ENCODE measurements at places on chromosomes 2 and 18. TPM values are rescaled to one million over a fixed set of nuclear protein-coding genes. Genes with fewer than 3 reads are reported as not detected.
A peak's percentile ranks its signal among the peaks of the same experiment; 100 is the strongest.

- DNase-seq: peak; percentile 17
These were observed 3.6 kb downstream of the FZD5 start for GRCh38 chr2:207766041-207766551.

DNA sequence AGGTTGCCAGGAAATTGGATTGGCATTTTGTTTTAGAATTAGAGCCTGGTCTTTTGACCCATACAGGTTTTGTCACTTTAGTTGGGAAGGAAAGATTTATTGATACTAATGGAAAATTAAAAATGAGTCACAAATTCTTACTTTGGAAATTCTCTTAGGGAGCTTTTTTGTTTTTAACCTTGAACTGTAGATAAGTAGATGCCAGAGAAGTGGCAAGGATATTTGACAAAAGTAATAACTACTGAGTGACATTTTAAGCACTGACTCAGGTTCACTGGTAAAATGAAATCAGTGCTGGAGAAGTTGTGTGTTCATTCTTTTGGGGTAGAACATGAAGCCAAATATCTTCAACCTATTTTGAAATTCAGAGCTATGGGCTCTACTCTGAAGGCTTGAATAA lies 56.5 kb downstream of the LDLRAD4 start:
- no peak for DNase-seq

GRCh38 chr2:8754106-8754776 lies 72.4 kb downstream of the ID2 start:
- no peak for DNase-seq

- no peak for DNase-seq
These were observed 87.8 kb upstream of the BCL2L11 start for GRCh38 chr2:111032721-111033429.

GRCh38 chr2:135629520-135629919 lies 98.2 kb downstream of the R3HDM1 start:
- DNase-seq: no peak

- no peak for DNase-seq
These were observed 323.4 kb downstream of the GALNT13 start for GRCh38 chr2:154194909-154195643.

DNA sequence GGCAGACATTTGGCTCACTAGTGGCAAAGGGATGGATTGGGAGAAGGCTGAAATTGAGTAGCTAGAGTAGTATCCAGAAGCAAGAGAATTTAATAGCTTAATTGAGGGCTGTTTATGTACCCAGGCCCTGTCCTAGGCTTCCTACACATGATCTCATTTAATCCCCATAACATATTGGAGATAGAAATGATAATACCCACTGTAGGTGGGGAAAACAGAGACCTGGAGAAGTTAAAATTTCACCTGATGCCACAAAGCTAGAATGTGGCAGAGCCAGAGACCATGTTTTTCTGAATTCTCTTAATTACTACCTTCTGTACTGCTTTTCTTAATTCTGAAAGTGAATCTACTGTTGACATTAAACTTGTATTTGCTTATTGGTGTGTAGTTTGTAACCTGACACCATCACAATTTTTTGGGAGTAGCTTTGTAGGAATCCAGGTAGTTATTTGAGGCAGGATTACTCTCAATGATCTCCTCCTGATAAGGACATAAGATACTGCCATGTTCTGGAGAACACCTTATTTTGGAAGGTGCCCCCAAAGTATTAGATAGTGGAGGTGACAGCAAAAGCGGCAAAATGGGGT lies 42.2 kb downstream of the RAB10 start:
- DNase-seq: no peak

- DNase-seq: no peak
These were observed 1.1 kb upstream of the HIBCH start for GRCh38 chr2:190320696-190321095.

- no peak for DNase-seq
These were observed 44.7 kb upstream of the VPS54 start for GRCh38 chr2:64063924-64064331.

DNA sequence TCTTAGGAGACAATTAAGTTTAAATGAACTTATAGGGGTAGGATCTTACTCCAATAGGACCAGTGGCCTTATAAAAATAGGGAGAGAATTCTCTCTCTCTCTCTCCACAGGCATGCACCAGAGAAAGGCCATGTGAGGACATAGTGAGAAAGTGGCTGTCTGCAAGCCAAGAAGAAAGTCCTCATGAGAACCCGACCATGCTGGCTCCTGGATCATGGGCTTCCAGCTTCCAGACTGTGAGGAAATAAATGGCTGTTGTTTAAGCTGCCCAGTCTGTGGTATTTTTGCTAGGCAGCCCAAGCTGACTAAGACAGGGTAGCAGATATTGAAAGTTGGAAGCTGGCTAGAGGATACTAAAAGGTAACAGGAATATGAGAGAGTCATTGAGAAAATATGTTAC lies 454.0 kb downstream of the NBAS start:
- DNase-seq: no peak

DNA sequence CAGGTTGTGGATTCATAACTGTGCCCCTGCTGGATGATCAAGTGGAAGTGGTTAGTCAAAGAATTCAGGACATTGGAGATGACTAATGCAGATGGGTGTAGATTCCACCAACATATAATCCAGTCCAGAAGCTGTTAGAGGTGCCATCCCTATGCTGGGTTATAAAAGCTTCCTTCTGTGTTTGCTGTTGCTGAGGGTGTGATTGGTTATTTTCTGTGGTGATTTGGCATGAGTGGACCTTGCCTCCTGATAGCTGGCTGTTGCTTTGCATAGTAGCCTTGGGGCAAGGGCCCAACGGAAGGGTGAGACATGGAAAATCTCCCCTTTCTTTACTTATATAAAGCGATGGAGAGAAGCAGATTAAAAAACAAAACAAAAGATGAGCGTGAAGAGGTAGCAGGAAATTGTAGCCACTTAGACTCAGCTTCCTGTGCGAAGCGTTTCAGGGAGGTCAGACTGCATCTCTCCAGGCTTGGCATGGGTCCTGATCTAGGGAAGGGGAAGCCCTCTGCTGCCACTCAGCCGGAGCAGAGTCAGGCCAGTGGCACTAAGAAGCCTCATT lies 190.4 kb downstream of the FMNL2 start:
- no peak for DNase-seq

NEU4 gene
- 9.2 TPM for total RNA-seq

GRCh38 chr2:173288561-173288960 lies 66.1 kb upstream of the CDCA7 start:
- DNase-seq: no peak

- no peak for DNase-seq
These were observed 130.7 kb downstream of the SOCS6 start for GRCh38 chr18:70419526-70419925.

RNU2-63P gene
- under 0.01 TPM for total RNA-seq

DNA sequence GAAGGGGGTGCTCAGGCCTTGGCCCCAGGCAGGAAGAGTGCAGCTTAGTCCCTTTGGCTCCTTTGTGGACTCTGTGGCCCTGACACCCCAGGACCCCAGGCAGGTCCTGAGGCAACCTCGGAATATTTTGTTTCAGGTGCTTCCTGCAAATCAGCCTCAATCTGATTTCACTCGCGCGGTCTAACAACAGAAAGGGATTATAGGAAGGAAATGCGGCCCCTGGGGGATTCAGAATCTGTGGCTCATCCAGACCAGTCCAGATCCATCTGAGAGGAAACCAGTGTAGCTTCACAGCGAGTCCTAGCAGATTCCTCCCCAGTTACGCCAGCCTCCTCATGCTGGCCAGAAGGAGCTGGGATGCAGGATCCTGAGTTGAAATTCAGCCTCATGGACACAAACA lies 59.5 kb upstream of the YWHAQ start:
- DNase-seq: no peak

DNA sequence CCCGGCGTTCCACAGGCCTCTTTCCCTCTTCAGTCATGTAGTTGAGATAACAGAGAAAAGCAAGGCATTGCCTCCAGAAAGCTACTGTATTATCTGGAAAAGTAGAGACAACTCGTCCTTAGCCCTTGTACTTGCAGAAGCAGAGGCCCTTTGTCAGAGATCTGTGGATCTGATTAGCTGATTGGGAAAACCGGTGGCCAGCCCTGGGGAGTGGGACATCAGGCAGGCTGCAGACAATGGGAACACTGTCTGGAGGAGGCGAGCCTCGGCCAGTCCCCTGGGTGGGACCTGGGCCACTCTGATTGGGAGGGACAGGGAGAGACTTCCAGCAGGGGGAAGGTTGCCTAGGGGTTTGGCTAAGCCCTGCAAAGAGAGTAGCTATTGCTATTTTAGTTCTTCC lies 1.2 kb upstream of the MC2R start:
- DNase-seq: no peak

- DNase-seq: no peak
These were observed 1140.4 kb downstream of the RPIA start for GRCh38 chr2:89831641-89832498.

DNA sequence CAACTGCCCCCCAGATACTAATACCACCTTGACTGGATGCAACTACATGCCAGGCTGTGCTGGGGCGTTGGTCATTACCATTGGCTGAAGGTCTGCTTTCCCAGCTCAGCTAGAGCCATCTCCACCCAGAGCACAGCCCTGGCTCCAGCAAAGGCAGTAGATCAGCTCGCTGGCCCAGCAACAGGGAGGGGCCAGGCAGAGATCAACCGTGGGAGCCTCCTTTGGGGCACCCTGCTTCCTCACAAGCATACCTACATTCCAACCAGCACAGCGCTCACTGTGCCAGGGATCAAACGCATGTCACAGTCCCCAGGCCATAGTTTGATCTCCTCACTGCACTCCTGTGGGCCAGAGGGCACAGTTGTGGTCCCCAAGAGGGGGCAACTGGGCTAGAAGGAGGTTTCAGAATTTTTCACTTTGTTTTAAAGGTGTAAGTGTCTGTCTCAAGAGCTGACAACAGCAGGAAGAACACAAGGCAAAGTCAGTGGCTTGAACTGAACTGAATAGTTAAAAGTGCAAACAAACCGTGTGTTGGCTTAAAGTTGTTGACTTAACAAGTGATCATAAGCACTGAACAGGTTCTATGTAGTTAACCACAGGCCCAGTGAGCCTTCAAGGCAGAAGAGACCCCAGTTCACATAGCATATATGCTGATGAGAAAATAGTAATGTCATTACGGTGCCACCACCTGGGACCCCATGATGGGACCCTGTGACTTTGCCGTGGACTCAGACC lies 70.1 kb upstream of the BZW1 start:
- no peak for DNase-seq

- no peak for DNase-seq
These were observed 1.2 kb upstream of the ASB1 start for GRCh38 chr2:238425505-238425978.

SRD5A2 gene
- not detected for total RNA-seq

DNA sequence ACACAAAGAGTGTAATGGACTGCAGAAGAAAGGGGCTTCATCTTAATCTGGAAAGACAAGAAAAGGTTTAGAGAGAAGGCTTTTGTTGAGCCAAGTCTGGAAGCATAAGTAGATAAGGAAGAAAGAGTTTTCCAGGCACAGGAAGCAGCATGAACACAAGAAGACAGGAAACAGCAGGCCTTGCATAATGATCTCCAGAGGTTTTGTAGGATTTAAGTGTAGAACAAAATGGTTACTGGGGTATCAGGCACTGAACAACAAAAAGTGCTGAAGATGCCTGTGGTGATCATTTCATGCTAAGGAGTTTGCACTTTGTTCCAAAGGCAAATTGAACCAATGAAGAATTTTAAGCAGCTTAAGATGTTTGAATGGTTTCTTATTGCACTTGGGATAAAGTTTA lies 281.6 kb upstream of the TANK start:
- DNase-seq: no peak

GRCh38 chr2:54945391-54946219 lies 104.6 kb downstream of the RTN4 start:
- DNase-seq: no peak

GRCh38 chr2:149606251-149606811 lies 18.8 kb upstream of the MMADHC start:
- DNase-seq: no peak

DNA sequence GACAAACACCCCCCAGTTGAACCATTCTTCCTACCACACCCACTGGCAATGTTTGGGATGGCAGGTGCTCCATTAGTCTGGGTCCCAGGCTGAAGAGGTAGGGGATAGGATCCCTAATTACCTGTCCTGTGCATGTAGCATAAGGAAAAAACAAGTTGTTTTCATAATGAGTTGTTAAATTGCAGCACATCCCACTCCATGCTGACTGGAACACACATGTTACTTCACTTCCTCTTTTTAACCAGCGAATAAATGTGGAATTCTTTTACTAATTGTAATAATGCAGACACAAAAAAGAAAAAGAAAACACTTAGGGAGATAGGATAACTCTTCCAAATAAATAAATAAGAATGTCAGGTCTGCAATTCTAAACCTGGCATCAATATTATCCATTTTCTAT lies 11.8 kb upstream of the CBLN2 start:
- DNase-seq: peak; percentile 33

UNC80 gene
- under 0.01 TPM for total RNA-seq

USP34 gene
- total RNA-seq: 67.9 TPM

SESTD1 gene
- 4.3 TPM for total RNA-seq

EFEMP1 gene
- 0.27 TPM for total RNA-seq

BOLL gene
- total RNA-seq: not detected

DNA sequence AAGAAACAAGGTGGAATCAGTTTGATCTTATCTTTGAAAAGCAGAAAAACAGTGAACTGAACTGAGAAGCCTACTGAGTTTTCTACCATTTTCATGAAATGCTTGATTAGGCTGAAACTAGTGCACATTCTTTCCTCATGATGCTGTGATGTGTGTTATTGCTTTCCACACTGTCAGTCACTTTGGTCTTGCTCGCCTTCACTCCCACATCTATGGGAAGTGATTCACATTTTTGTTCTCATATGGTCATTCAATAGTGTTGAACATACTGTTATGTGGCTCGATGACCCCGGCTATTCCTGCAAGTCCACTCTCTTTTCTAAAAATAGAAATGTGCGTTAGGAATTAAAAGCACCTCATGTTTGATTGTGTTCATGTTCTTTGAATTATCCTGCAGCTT lies 129.7 kb downstream of the TGIF1 start:
- DNase-seq: no peak

DNA sequence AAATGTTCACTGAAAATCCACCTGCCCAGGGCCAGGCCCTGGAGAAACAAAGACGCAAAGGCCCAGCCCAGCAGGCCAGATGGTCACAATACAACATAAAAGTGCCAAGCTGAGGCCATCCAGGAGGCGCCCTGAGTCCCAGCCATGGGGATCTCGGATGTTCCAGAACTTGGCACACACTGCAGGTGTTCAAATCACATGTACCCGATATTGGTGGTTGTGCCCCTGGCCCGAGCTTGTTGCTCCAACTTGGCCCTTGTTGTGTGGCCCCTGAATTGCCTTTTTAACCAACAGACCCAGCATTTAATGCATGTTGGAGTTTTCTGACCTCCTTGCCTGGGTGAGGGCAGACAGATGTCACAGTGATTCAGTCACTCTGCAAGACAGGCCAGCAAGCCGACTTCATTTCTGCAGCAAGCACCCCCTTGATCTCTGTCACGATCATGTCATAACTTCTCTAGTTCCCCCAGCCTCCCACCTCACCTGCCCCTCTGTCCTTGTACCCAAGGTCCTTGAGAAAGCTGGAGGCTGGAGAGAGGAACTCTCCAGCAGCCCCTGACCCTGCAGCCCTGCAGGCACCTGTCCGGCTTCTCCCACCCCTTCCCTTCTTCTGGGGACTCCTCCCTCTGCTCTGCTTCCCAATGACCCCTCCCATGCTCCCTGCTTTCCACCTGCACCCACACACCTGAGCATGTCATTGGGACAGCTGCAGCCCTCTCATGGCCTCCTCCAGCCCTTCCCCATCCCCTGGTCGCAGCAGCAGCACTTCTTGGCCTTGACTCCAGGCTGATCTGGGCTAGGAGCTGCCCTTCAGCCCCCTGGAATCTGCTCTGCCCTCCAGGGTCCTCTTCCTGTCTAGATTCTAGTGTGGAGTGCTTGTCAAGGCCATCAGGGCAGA lies 9.1 kb downstream of the NGEF start:
- no peak for DNase-seq

TSPYL6 gene
- total RNA-seq: under 0.01 TPM

GRCh38 chr2:230824406-230824978 lies 40.2 kb upstream of the ITM2C start:
- DNase-seq: peak; percentile 53

MAP3K19 gene
- total RNA-seq: under 0.01 TPM
